ENCODE measurements at places on chromosomes 7 and 10. TPM values are rescaled to one million over a fixed set of nuclear protein-coding genes. Genes with fewer than 3 reads are reported as not detected.

GRCh38 chr10:59323831-59324401 is 38.4 kb downstream of the FAM13C start:
- DNase-seq, result no peak

TBXAS1 gene
- 35.8 TPM for polyA plus RNA-seq

- no peak for DNase-seq
Observed at GRCh38 chr7:24401628-24402593, 117.9 kb downstream of the NPY start.

DNA sequence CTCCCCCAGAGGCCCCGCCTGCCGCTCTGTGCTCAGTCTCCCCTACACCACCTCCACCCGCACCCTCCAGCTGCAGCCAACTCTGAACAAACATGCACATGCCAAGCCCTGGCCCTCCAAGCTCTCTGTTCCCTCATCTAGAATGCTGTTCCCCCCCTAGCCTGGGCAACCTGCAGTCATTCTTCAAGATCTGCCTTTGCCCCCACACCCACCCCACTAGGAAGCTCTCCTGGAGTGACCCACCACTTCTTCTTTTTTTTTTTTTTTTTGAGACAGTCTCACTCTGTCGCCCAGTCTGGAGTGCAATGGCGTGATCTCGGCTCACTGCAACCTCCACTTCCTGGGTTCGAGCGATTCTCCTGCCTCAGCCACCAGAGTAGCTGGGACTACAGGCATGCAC is 13.7 kb downstream of the MYL10 start:
- DNase-seq, result no peak

- DNase-seq, result no peak
Observed at GRCh38 chr7:151345576-151346469, 4.2 kb downstream of the NUB1 start.

GIMAP5 gene
- polyA plus RNA-seq, result 5.6 TPM

SPAM1 gene
- 0.10 TPM for polyA plus RNA-seq

DNA sequence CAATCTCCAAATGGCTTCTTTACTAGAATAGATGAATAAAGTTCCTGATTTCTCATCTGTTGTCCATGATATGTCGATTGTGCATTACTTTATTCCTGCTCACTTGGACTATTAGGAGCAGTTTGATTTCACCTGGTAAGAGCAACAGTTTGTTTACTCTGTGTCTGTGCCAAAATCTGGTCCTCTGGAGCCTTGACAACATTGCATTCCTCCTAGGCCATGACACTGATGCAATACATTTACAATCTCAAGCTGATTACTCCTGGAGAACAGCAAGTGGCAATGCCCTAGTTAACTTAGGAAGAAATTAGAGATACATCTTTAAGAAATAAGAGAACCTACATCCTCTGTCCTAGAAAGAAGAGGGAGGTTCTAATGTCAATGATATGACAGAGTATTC is 71.8 kb downstream of the SGCE start:
- DNase-seq, result no peak

DNA sequence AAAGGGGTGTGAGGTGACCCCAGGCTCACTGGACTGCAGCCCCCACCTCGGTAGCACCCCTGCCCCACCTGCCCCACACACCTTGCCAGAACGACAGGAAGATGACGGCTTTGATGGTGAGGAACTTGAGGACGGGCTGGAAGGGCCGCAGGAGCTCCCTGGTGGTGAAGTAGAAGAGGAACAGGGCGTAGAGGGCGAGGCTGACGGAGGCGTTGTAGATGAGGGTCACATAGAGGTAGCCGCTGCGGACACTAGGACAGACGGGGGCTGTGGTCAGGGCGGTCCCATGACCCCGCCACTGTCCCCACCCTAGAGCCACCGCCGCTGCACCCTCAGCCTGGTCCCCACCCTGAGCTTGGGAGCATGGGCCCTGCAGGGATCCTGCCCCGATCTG is 7.6 kb downstream of the TMEM184A start:
- DNase-seq, result no peak

DNA sequence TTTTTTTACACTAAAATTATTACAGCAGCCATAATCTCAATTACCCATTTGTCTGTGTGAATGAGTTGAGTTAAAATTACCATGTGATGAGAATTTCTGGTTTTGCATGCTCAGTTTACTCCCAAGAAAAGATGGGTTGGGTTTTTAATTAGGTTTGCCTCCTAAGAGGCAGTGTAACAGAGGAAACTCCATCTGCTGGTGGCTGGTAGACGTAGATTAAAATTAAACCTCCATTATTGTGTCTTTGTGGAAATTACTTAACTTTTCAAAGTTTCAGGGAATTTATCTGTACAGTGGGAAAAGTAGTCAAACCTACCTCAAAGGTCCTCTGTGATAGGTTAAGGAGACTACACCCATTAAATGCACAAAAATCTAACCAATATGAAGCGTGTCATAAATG is 954.2 kb downstream of the PCDH15 start:
- DNase-seq, result no peak

DNA sequence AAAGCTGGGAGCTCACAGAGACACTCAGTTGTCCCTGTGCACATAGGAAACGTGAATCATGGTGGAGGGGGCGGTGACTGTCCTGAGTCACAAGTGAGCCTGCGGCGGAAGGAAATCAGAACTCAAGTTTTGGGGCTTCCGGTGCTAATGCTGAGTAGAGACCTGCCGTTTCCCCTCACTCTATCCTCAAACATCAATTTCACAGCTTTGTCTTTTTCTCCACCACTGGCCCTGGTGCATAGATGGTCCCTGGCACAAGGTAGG is 21.9 kb downstream of the ADCYAP1R1 start:
- DNase-seq, result no peak
